ENCODE measurements at places on chromosomes 13 and 19. TPM values are rescaled to one million over a fixed set of nuclear protein-coding genes. Genes with fewer than 3 reads are reported as not detected.

Gene C13orf42
- total RNA-seq, result not detected

GRCh38 chr13:75882261-75882660 lies 246.1 kb downstream of the LMO7 start:
- no peak for DNase-seq

Gene ADPRHL1
- not detected for total RNA-seq

- DNase-seq, result no peak
Observed at GRCh38 chr19:46426035-46426505, 2.7 kb downstream of the PNMA8C start.

DNA sequence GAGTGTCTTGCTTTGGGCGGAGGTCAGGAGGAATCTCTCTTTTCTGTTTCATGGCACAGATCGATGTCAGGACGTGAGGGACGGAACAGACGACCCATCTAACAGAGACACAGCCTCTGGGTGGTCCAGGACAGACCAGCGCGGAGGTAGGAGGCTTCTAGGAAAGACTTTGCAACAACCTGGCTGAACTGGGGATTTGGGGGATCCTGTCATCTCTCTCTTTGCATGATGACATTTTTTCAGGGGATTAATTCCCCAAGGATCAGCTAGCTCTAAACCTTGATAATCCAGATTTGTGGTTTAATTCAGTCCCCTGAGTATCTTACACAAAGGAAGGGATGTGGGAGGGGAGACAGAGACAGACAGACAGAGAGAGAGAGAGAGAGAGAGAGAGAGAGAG lies 14.4 kb downstream of the CABP5 start:
- DNase-seq, result no peak

GRCh38 chr13:24997367-24997967 lies 98.5 kb upstream of the PABPC3 start:
- DNase-seq, result peak; percentile 31

Gene ZNF569
- 1.2 TPM for total RNA-seq

DNA sequence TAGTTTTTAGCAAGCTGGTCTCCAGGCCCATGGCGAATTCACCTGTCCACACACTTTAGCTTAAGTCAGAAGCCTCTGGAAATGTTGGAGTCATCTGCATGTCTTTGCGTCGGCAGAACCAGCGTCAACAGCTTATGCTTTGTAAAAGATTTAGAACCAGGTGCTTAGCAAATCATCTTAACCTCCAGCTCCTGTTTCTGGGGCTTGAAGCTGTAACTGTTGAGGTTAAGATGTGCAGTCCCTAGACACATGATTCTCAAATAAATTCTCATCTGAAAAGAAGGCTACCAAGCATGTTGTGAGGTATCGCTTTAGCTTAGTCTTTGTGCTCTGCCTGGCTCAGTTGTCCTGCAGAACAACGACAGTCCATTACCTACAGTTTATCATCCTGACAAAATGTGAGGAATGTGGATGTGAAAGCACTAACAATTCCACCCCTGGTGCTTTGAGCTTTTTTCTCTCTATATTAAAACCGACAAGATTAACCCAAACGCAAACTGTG lies 4.4 kb downstream of the EFNB2 start:
- no peak for DNase-seq

Gene PEAK3
- total RNA-seq, result 5.8 TPM

DNA sequence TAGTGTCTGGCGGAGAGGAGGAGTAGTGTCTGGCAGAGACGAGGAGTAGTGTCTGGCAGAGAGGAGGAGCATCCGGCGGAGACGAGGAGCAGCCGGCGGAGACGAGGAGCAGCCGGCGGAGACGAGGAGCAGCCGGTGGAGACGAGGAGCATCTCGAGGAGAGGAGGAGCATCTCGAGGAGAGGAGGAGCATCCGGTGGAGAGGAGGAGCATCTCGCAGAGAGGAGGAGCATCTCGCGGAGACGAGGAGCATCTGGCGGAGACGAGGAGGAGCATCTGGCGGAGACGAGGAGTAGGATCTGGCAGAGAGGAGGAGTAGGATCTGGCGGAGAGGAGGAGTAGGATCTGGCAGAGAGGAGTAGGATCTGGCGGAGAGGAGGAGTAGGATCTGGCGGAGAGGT lies 18.2 kb downstream of the C13orf46 start:
- DNase-seq, result no peak

Gene ONECUT3
- total RNA-seq, result 0.28 TPM

Gene FBN3
- total RNA-seq, result 0.28 TPM

Gene PCP2
- total RNA-seq, result not detected

GRCh38 chr13:67515895-67516294 lies 285.8 kb upstream of the PCDH9 start:
- no peak for DNase-seq

- DNase-seq, result no peak
Observed at GRCh38 chr13:39107561-39107960, 69.3 kb downstream of the NHLRC3 start.

- DNase-seq, result no peak
Observed at GRCh38 chr19:30023330-30023729, 81.3 kb downstream of the URI1 start.

Measured in Peyer's patch (tissue), 4 donors.